ENCODE measurements at places on chromosomes 4 and X. TPM values are rescaled to one million over a fixed set of nuclear protein-coding genes. Genes with fewer than 3 reads are reported as not detected.

DNA sequence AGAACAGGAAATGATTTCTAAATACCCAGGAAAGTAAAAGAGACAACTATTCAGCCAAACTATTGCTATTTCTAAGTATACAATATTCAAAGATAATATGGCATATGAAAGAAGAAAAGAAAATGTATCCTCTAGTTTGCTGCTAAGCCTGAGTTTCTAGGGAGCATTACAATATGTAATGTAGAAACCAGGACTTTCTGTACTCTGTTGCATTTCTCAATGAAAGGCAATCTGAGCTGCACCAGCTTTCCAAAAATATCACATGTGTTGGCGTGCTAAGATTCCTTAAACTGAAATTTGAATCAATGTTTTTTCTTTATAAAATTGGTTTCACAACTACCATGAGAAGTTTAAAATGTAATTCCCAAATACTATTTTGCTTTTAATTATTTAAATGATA, 129.6 kb downstream of the ANK2 start:
- DNase-seq: no peak

Gene XAGE1A
- not detected for total RNA-seq

DNA sequence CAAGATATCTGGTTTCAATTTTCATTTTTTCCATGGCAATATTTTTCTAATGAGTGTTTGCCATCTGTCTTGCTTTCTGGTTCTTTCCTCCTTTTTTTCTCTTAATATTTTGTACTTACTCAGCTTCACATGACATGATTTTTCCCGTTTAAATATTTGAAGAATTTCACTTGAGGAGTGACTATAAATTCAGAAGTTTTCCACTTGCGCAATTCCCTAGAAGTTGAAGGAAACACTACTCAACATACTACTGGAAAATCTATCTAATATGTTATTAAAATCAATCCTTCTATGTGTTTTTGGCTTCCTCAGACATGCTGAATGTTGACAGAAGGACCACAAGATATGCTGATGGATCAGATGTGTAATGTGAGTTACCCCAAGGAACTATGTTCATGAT, 36.8 kb upstream of the BANK1 start:
- DNase-seq: no peak

DNA sequence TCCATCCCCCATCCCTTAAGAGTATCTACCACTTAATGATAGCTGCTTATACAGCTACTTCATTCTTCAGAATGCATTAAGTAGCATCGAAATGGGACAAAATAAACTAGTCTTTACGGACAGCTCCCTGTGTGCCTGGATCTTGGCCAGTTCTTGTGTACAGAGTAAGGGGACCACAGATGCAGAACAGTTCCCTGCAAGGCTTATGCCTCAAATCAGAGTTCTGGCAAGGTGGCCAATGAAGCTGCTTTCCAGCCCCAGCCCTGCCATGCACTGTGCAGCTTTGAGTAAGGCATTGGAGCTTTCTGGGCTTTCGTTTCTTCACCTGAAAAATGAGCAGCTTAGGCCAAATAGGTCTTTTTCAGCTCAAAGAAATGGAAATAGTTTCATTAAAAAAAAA, 14.2 kb downstream of the CLNK start:
- DNase-seq: no peak

GRCh38 chr4:137534516-137534915, 2.2 kb upstream of the PCDH18 start:
- DNase-seq: no peak

DNA sequence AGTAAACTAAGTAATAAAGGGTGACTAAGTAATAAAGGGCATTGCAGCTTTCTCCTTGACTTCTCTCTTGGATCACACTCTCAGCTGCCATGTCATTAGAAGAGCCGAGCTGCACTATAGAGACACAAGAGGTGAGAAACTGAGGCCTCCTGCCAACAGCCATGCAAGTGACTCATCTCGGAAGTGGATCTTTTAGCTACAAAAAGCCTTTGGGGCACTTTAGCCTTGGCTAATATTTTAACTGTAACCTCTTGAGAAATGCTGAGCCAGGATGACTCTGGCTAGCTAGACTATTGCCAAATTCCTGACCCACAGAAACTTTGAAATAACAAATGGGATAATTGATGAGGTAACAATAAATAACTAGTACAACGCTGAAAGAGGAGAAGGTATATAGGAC, 1.5 kb upstream of the NEIL3 start:
- DNase-seq: no peak

DNA sequence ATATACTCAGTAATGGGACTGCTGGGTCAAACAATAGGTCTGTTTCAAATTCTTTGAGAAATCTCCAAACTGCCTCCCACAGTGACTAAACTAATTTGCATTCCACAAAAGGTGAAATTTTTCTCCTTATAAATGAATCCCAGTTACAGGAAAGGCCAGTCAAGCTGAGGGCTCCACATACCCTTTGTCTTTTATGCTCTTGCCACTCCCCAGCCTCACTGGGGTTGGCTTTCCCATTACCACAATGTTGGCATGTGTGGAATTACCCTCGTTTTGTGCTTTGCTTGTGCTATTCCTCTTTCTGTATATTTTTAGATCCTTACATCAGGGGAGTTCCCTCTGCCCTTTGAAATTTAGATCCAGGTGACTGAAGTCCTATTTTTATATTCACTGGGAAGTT, 220.2 kb upstream of the LCORL start:
- no peak for DNase-seq

GRCh38 chr4:74329307-74329706, 21.0 kb downstream of the EPGN start:
- no peak for DNase-seq

All from right lobe of liver (tissue), 6 donors.